Activated CD4-positive, alpha-beta T cell treated with anti-CD3 and anti-CD28 coated beads, Interleukin-2, amount 10 ng/mL, durations not matched to agents 24 days and 14 days (primary cell): ENCODE measurements at places on chromosomes 5 and 9. TPM values are rescaled to one million over a fixed set of nuclear protein-coding genes. Genes with fewer than 3 reads are reported as not detected.

GRCh38 chr5:159050316-159051143 lies 49.2 kb downstream of the EBF1 start:
- DNase-seq, result no peak

GRCh38 chr9:109442716-109443115 lies 55.4 kb downstream of the PTPN3 start:
- no peak for DNase-seq

GRCh38 chr9:121838746-121839669 lies 187.6 kb downstream of the DAB2IP start:
- no peak for DNase-seq

GRCh38 chr9:133564451-133565116 lies 30.1 kb downstream of the ADAMTSL2 start:
- no peak for DNase-seq

GRCh38 chr5:81154725-81155124 lies 78.4 kb upstream of the CKMT2 start:
- no peak for DNase-seq

GRCh38 chr9:95822583-95823431 lies 52.7 kb upstream of the ERCC6L2 start:
- DNase-seq, result peak; percentile 83

DNA sequence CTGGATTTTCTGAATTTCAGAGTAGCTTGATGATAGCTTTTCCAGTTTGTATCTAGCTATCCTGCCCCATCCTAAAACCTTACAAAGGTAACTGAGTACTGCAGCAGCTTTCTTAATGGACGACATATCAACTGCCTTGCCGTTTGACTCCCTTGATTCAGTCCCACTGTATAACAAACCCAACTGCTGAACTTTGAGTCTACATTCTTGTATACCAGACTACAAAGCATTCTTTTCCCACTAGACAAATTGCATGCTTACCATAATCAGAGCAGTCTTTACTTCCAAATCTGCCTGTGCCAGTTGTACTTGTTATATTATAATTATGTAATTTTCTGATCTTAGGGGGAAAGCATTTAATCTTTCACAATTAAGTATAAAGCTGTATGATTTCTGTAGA lies 47.3 kb downstream of the ANKRD31 start:
- DNase-seq, result no peak

- DNase-seq, result no peak
These were observed 72.7 kb upstream of the SLC25A48 start for GRCh38 chr5:135761746-135762145.

GRCh38 chr5:135861641-135862040 lies 27.2 kb downstream of the SLC25A48 start:
- DNase-seq, result no peak

DNA sequence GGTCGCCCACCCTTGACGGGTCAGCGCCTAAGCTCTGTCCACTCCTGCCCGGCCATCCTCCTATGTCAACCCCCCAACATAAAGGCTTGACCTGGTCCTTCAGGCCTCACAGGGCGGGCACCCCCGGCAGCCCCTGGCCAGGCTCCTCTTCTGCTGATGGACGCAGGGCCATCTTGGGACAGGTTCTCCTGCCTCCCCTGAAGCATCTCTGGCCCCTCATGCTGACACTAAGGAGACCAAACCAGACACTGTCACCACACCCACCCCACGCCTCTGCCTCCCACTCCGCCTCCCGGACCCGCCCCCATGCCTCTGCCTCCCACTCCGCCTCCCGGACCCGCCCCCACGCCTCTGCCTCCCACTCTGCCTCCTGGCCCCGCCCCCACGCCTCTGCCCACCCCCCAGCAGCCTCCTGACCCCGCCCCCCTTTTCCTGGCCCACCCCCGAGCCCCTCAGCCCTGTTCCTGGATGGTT lies 6.8 kb downstream of the OBP2A start:
- DNase-seq, result no peak

DNA sequence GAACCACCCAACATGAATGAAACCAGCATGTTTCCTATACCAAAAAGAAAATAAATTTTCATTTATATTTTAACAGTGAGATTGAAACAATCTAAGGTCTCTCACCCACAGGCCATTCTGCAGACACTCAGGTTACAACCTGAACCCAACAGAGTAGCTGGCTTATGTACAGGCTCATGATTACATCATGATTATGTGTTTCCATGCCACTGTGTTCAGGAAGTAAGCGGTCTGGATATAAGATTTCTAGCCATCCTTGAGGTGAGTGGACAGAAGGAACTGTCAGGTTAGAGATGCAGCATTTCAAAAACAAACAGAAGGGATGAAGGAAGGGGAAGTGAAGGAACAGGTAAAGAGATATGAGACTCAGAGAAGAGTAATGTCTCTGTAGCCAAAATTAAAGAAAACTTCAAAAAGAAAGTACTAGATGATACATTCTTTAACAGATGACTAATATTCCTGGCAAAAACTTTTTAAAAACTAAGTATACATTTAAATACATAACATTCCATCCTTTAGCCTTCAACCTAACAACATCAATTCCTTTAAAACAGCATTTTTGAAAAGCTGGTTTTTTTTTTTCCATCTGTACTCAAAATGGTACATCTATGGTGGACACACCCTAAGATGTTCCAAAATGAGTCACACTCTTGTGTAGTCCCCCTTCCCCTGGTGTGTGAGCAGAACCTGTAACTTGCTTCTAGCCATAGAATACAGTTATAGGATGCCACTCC lies 119.8 kb downstream of the LPAR1 start:
- DNase-seq, result no peak

DNA sequence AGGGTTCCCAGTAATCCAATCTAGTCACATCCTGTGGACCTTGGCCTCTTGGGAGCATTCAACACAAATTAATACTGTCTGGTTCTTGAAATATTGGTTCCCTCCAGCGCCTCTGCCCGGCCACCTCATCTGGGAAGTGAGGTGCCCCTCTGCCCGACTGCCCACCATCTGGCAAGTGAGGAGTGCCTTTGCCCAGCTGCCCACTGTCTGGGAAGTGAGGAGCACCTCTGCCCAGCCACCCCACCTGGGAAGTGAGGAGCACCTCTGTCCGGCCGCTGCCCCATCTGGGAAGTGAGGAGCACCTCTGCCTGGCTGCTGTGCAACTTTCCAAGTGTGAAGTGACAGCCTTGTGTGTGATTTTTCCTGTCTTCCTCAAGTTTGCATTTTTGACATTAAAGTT lies 42.7 kb upstream of the SMIM15 start:
- DNase-seq, result no peak

- no peak for DNase-seq
These were observed 179.8 kb upstream of the EDIL3 start for GRCh38 chr5:84564321-84565075.

- peak; percentile 94 for DNase-seq
These were observed at the start of gene STC2 for GRCh38 chr5:173327948-173328843. Gene STC2 (minus strand): TSS chr5:173328414. CDS start chr5:173328193, 221 bp downstream.

- DNase-seq, result no peak
These were observed 26.8 kb downstream of the NIPAL4 start for GRCh38 chr5:157486861-157487260.

DNA sequence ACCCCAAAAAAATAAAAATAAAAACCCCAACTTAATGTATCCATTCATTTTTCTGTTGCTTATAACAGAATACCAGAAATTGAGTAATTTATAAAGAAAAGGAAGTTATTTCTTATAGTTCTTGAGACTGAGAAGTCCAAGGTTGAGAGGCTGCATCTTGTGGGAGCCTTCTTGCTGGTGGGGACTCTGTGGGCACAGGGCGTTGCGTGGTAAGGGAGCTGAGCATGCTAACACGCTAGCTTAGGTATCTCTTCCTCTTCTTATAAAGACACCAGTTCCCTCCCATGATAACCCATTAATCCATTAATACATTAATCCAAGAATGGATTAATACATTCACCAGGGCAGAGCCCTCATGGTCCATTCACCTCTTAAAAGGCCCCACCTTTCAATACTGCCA lies 150.9 kb downstream of the ZSWIM6 start:
- DNase-seq, result no peak

The CDC20B gene
- not detected in 2 replicates for total RNA-seq

The FBN2 gene
- not detected in 2 replicates for total RNA-seq

The ZNF454 gene
- total RNA-seq, result not detected in 2 replicates

The ROR2 gene
- 0.40 and 0.43 TPM in 2 replicates for total RNA-seq

The MELK gene
- total RNA-seq, result 54.2 and 57.0 TPM in 2 replicates

The BAG1 gene
- 72.4 and 73.6 TPM in 2 replicates for total RNA-seq

The XRCC4 gene
- total RNA-seq, result 11.4 and 11.6 TPM in 2 replicates

The LEAP2 gene
- total RNA-seq, result 4.7 and 6.0 TPM in 2 replicates

The PCDHA11 gene
- total RNA-seq, result not detected in 2 replicates
